ENCODE measurements at places on chromosomes 3 and 15.

GRCh38 chr15:55183679-55184078 lies 13.1 kb downstream of the RSL24D1 start:
- no peak for DNase-seq

- DNase-seq: no peak
Observed at GRCh38 chr3:135226057-135226456, 431.0 kb downstream of the EPHB1 start.

GRCh38 chr3:194598771-194599557 lies 34.3 kb downstream of the TMEM44 start:
- DNase-seq: no peak

GRCh38 chr3:54931182-54931581 lies 3.3 kb upstream of the LRTM1 start:
- DNase-seq: no peak

DNA sequence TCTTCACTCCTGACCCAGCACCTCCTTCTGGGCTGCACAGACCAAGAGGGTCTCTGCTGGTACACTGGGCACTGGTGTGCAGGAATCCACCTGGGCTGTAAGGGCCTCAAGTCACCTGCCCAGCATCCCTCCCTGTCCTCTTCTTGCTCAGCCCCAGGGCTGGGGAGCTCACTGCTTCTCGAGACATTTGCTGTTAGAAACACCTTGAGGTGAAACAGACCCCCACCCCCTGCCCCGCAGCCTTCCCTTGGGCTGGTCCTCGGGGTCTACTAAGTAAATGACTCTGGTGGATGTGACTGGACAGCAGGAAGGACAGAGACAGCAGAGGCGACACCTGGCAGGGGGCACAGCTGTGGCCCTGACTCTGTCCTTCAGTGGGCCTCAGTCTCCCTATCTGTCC lies 29.1 kb downstream of the LOXL1 start:
- no peak for DNase-seq

DNA sequence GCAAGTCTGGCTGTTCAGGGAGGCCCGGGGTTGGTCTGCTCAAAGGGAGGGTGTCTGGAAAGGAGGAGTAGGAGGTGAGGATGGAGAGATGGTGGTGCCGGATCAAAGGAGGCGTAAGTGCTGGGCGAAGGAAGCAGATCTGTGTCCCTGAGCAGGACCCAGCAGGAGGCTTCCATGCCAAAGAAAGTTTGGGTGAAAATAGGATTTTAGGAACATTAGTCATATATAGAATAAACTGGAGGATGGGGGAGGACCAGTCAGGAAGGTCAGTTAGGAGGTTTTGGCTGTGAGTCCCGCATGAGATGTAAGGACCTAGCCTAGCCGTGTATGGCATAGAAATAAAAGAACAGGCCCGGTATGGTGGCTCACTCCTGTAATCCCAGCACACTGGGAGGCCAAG lies 28.6 kb upstream of the VPS8 start:
- no peak for DNase-seq

DNA sequence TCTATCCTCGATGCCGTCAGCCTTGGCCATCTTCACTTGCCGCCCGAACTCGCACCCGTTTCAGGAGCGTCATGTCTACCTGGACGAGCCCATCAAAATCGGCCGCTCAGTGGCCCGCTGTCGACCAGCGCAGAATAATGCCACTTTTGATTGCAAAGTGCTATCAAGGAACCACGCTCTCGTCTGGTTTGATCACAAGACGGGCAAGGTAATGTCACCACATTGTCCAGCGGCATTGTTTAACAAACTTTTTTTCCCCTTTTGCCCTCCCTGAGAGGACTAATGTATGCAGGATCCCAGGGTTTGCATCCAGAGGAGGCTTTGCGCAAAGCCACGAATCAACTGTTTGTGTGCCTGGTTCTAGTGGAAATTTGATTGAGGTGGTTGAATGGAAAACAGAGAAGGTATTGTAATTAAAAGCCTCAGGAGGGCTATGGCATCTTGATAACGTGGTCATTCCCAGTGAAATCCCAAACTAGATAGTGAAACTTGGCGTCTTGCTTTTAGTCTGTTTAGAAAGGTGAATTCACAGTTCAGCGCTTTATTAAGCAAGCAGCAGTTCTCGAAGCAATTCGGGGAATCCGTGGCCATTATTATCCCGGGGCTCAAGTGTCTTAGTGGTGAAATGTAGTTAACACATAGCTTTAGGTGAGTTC lies 1.7 kb downstream of the SLMAP start:
- no peak for DNase-seq

- no peak for DNase-seq
Observed at GRCh38 chr15:73602446-73602843, 30.7 kb downstream of the NPTN start.

DNA sequence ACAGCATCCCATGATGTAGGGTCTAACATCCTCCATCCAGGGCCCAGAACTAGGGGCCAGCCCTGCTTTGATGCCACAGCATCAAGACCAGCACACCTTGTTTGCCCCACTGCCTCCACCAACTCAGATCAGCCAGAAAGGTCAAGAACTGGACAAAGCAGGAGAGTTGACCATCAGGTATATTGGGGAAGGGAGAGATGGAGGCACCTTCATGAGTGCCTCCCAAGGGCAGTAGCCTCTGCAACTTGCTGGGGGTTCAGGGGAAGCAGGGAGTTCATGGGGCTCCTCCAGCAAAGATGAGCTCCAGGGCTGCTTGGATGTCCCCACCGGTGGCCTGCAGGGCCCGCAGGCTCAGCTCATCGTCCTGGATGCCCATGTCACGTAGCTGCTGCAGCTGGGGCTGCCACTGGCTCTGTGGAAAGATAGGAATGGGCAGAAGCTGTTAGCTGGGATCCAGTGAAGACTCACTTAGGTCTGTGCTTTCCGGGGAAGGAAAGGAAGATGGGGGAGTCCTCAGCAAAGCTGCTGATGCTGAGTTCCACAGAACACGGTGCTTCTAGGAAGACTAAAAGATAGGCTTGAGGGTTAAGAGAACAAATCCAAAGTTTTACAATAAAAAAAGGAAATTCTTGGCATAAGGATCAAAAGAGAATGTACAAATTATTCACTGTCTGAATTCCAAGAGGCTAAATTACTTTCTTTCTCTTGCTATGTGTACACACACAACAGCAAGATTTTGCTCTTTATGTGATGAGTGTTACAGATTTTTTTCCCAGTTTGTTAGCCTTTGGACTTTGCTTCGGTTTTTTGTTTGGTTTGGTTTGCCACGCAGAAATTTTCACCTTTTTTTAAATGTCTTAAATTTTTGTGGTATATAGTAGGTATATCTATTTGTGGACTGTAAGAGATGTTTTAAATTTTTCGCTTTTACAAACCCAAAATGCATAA lies 12.3 kb upstream of the SEMA7A start:
- no peak for DNase-seq

- no peak for DNase-seq
Observed at GRCh38 chr3:177464392-177465256, 267.3 kb upstream of the TBL1XR1 start.

DNA sequence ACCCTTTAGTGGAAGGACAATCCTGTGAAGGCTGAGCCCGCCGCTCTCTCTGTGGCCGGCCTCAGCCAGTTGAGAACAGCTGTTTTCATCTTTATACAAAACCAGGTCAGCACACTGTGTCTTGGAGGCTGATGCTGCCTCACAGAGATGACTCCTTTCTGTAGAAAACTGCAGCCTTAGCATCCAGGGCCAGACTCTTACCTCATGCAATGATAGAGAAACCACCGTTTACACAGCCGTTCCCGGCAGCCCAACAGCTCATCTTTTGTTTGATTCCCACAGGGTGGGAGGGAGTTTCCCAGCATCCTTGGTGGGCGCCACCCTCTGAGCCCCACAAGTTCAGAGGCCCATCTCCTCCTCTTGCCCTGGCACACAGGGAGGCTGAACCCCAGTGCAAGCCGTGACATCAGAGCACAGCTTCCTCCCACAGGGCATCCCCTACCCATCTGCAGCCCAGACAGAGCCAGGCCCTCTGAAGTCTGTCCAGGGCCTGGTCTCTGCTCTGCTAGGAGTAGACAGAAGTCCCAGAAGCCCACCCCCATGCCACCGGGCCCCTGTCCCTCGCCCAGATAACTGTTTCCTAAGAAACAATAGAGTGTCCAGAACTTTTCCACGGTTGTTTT lies 105.0 kb downstream of the LRRK1 start:
- DNase-seq: no peak

DNA sequence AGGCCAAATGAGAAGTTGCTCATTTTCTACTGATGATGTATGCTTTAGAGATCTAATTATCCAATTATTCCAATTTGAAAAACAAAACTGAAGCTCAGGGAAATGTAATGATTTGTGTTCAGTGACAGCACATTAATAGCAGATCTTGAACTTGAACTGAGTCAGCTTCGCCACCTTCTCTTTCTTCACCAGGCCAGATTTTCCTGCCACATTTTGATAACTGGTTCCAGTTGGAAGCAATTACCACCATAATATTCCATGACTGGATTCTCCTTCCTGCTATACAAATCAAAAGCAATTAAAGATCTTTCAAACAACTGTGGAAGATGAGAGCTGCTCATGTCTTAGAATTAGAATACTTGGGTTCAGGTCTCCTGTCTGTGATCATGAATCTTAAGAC lies 334.1 kb downstream of the RBMS3 start:
- no peak for DNase-seq

- DNase-seq: no peak
Observed at GRCh38 chr15:38117781-38118180, 134.9 kb upstream of the SPRED1 start.

DNA sequence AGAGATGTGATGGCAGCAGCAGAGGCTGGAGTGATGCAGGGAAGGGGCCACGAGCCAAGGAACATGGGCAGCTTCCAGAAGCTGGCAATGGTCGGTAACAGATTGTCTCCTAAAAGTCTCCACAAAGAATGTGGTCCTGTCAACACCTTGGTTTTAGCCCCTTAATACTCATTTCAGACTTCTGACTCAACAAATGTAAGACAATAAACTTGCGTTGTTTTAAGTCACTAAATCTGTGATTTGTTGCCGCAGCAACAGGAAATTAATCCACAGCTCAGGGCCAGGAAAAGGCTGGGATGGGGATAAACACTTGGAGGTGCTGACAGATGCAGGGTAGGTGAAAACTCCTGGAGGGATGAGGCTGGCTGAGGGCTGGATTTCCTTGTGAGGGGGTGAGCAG lies 69.9 kb downstream of the OXNAD1 start:
- DNase-seq: no peak

- no peak for DNase-seq
Observed at GRCh38 chr15:73385205-73385604, 16.4 kb upstream of the HCN4 start.

DNA sequence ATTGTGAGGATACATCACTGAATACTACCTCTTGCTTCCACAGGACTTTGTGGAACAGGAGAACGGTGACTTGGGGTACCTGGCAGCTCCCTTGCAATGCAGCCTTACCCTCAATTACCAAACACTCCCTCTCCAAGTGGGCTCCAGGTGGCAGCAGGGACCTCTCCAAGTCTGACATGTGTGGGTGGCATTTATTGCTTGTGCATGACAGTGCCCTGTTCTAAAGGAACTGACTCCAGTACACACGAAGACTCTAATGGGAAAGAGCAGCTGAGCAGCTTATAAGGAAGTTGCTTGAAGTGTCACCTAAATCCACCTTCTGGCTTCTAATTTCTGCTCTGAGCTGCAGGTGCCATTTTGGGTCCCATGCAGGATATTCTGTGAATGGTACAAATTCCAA lies 174.1 kb upstream of the SLCO3A1 start:
- DNase-seq: no peak

- DNase-seq: no peak
Observed at GRCh38 chr15:65762914-65763787, 28.9 kb downstream of the DENND4A start.

GRCh38 chr3:147940405-147941193 lies 531.4 kb downstream of the ZIC1 start:
- DNase-seq: no peak

- no peak for DNase-seq
Observed at GRCh38 chr3:102223132-102223531, 211.7 kb upstream of the ZPLD1 start.

DNA sequence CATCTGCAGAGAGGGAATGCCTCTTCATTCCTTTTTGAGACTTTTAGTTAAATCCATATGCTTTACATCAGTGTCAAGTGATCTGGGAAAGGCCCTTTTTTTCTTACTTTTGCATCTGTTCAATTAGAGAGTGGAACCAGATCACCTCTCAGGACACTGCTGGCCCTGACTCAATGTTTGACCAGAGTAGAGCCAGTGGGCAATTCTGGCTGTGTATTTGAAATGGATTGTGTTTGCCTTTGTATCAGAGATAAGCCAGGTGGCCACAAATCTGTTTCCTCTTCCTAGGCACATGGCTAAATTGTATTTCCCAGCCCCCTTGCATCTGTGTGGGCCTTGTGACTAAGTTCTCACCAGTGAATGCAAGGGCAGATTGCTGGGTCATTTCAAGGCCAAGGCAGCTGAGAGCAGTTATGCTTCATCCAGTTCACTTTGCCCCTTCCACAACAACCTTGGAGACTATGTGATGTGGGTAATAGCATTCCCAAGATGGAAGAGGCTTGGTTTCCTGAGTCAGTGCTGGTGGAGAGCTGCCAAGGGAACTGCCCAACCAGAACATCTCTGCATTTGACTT lies 75.6 kb upstream of the CACNA2D3 start:
- no peak for DNase-seq

Data from activated T-helper 1 cell treated with anti-CD3 and anti-CD28 coated beads, Interleukin-2, amount 50 U/mL, for 16 hours (primary cell).